ENCODE measurements at places on chromosomes 6 and 20.

DNA sequence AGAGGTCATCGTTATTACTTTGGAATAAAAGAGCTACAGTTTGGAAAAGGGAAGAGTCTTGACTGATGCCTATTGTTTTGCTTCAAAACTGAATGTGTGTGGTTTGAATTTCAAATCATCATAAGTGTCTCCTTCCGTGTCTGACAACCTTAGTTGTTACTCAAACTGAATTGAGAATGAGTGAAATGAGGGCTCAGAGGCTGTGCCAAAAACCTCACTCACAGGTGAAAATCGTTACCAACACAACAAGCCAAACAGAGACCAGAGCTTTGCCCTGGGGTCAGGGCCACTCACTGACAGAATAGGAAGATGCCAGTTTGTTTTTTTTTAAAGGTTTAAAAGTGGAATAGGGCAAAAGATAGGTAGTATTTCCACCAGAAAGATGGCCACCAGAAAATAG lies 15.2 kb upstream of the SIRT5 start:
- DNase-seq, result no peak

- DNase-seq, result peak; percentile 57
Observed at GRCh38 chr20:46307139-46307998, 929 bp downstream of the CDH22 start.

DNA sequence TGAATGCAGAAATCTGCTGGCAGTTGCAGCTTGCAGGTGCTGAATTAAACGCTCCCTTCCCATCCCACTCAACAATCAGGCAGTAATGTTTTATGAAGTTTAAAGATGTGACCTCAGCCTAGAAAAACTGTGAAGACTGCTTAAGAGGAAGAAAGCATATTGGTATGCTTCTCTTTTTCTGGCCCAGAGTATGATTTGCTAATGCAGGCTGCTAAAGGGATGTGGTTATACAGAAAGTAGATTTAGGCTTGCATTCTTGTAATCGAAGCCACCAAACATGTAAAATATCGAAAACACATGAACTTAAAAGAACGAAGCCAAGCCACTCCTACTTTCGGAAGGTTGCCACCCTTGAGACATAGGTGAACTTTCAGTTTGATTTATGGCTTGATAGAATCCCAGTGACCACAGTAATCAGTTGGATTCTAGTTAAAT lies 40.7 kb downstream of the MAP3K5 start:
- peak; percentile 41 for DNase-seq

- no peak for DNase-seq
Observed at GRCh38 chr6:147184379-147184778, 19.8 kb upstream of the STXBP5 start.

DNA sequence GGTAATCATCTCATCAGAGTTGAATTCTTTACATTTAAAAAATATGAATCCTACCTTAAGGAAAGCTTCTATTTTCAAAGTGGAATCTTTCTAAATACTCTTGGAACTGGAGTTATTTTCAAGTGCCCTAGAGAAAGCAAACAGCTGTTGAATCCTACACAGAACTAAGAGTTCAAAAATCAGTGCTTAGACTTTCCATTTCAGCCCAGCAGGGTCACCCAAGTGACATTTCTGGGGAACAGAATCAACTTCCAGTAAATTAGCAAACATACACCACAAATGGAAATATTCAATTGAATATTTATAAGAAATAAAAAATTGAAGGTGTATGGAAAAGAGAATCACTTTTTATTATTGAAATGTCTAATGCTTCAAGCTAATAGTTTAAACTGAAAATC lies 427.7 kb upstream of the NOX3 start:
- no peak for DNase-seq

DNA sequence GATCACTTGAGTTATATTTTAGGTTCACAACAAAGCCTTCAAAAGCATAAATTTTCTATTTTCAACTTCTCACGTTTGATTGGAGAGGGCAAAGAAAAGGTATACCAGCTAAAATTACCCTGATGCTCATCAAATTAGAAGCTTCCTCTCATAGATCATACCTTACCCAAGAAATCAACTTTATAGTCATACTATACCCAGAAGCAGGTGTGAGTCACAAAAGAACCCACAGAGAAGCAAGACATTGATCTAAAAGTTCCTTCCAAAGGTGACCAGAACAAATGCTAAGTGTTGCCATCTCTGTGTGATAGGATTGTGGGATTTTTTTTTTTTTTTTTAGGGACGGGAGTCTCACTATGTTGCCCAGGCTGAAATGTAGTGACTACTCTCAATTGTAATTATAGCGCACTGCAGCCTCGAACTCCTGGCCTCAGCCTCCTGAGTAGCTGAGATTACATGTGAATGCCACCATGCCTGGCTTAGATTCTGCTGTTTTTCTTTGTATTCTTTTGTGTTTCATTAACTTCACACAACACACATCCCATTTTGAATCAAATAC lies 3.3 kb downstream of the EIF2S2 start:
- DNase-seq, result no peak

DNA sequence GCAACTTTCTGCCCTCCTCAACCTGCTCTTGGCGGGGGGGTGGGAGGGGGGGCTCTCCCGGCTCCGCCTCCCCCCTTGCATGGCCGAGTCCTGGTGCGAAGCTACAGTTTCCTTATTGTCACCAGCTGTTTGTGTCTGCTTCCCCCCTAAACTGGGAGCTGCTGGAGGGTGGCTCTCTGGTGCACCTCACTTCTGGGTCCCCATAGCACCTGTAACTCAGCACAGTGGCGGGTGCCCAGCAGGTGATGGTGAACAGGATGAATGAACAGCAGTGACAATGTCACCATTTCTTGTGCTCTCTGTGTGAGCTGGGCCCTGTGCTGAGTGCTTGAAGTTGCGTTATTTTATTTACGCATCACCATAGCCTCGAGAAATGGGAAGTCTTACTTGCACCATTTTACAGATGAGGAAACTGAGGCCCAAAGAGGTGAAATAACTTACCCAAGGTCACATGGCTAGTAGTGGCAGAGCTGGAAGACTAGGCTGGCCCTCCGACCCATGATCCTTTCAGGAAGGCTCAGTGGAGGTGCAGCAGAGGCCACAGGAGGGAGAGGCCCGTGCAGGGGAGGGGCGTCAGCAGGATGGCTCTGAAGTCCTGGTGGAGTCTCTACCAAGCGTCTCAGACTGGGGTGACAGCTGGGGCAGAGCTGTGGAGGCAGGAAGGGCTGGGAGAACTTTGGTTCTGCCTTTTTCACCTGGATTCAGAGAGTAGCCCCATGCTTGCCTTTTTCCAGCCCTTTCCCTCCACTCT lies 41.8 kb downstream of the SRC start:
- no peak for DNase-seq

GRCh38 chr20:6714279-6714711 lies 53.2 kb upstream of the BMP2 start:
- DNase-seq, result no peak

GRCh38 chr20:63212393-63212730 lies 3.6 kb downstream of the YTHDF1 start:
- no peak for DNase-seq

DNA sequence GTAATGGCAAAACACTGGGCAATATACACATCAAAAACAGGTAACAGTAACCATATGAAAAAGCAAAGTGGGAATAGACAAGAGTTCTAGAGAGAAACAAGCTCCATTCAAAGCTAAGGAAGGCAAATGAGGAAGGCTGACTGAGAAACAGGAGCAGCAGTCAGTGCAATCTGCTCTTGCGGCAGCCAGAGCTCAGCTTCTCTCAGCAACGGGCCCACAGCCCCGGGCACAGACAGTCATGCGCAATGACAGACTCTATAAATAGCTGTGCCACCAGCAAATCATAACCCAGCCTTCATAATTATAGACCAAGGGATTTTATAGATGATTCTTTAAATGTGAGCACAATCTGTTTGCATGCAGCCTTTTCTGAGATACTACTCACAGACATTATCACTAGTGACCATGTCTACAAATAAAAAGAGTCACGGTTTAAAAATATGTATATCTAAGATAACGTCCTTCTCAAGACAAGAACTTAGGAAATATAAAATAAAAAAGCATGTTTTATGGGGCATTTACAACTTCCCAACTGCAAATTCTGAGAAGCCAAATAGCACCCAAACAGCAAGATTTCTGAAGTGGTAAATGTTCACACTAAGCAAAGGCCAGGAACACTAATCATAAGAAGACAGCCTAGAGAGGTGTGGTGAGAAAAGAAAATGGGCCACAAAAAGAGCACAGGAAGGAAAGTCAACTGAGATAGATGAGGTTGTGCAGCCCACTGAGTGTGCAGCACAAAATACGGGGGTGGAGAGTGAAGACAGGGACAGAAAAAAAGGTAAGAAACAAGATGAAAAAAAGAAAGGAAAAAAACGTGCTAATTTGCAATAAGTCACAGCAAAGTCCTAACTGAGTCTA lies 39.9 kb upstream of the BEND6 start:
- no peak for DNase-seq

GRCh38 chr6:162450358-162450757 lies 277.2 kb downstream of the PRKN start:
- no peak for DNase-seq

- no peak for DNase-seq
Observed at GRCh38 chr20:44402391-44403193, 47.1 kb downstream of the HNF4A start.

- DNase-seq, result no peak
Observed at GRCh38 chr6:158565122-158565429, 5.2 kb downstream of the TMEM181 start.

- no peak for DNase-seq
Observed at GRCh38 chr6:154080461-154081189, 41.6 kb downstream of the OPRM1 start.

GRCh38 chr6:48777411-48777810 lies 666.4 kb upstream of the PTCHD4 start:
- DNase-seq, result no peak

DNA sequence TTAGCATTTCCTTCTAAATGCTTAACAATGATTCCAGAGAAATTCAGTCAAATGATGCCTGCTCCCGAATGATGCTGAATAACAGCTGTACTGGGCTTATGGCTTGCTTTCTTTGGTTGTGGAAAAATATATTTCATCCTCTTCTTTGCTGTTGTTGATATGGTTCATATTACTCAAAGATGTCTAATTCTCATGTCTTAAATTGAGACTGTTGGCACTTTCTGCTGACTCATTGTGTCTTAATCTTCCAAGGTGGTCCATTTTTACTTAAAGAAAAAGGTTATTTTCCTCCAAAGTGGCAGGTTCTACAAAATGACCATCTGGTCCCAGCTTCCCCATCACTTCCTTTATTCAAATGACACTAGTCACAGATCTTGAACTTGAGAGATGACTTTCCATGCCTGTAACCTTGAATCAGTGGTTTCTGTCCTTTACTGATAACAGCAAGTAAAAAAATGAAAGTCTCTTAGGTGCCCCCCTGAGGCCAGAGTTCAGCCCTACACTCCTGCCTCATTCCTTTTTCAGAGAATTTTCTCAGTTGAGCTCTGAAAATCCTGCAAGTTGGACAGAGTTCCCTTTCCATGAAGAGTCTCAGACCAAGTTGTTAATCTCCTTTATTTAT lies 6.9 kb downstream of the SNAP25 start:
- no peak for DNase-seq

GRCh38 chr6:114718186-114718585 lies 375.4 kb upstream of the HS3ST5 start:
- DNase-seq, result no peak

GRCh38 chr6:37160922-37161778 lies 8.8 kb upstream of the PIM1 start:
- DNase-seq, result no peak

DNA sequence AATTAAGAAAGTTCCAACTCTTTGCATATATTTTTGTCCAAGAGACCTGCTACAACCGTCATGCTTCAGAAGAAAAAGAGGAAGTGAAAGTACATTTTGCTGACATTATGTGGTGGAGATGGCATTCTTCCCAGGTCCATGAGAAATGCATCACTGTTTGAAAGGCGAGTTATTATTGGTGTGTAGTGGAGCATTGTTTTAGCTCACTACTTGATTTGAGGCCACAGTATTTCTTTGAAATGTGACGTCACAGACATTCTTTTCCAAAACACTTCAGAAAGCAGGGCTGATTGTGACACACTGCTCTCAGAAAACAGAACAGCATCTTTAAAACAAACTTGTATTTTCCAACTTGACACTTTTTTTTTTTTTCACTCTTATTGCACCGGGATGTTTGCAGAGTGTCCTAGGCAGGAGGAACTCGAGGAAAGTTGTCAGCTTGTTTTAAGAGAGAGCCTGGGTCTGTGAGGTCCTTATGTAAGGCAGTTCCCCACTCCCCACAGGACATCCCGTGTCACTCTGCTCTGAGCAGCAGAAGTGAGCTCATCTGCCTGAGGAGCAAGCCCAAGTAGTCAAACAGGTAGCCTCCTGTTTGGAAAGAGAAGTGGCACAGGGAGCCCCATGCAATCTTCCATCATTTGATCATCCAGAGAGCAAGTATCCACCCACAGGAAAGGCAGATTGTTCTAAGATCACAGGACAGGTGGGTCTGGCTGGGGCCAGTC lies 1.1 kb downstream of the SPTLC3 start:
- DNase-seq, result no peak

- DNase-seq, result no peak
Observed at GRCh38 chr6:137121401-137121997, 51.9 kb downstream of the IL22RA2 start.

GRCh38 chr6:133539502-133540259 lies 298.5 kb downstream of the EYA4 start:
- no peak for DNase-seq

- no peak for DNase-seq
Observed at GRCh38 chr6:142045380-142046278, 87.1 kb upstream of the GJE1 start.

GRCh38 chr20:54194724-54195438 lies 13.0 kb upstream of the PFDN4 start:
- DNase-seq, result no peak

- no peak for DNase-seq
Observed at GRCh38 chr6:2502998-2503674, 247.6 kb downstream of the MYLK4 start.

- peak; percentile 48 for DNase-seq
Observed at GRCh38 chr6:149028767-149029405, 282.1 kb downstream of the UST start.

DNA sequence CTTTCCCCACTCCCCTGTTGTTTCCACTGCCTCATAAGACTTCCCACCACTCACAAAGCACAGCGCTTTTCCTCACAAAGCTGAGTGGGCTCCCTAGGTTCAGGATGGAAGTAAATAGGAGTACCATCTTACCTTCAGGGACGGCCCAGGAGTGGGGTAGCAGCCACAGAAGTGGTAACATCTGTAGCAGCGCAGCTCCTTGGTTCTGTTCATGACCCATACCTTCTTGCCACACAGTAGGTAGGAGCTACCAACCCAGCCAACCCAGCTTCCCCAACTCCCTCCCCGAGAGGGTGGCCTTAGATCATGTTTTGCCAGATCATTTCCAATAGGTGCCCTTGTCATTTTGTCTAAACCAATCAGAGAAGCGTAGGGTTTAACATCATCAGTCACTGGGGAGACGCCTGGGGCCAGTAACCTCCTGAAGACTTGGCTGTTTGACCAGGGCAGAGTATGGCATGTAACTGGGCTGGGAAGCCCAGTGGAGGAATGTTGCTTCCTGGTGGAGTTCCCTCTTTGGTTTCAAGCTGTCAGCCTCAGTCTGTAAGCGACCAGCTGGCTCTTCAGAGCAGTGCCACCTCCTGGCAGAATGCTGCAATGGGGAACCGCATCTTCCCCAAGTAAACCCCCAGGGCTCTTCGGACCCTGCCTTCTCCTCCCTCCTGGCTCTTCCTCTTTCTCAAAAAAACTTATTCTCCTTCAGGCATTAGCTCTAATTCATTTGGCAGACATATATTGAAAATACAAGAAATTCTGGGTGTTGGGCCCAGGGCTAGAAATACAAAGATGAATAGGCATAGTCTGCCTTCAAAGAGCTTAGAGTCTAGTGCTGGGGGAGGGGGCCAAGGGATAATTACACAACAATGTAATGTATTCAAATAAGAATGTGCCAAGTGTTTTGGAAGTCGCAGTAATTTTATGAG lies at the start of gene HLA-DMA:
Gene HLA-DMA, minus strand, starts transcription at position 281 of the 923 bp plus-strand sequence. Its CDS starts 61 bp downstream, at position 220.
- peak; percentile 57 for DNase-seq

GRCh38 chr6:164693944-164694343 lies 615.5 kb downstream of the C6orf118 start:
- no peak for DNase-seq
